ENCODE measurements at places on chromosomes 13 and 19. TPM values are rescaled to one million over a fixed set of nuclear protein-coding genes. Genes with fewer than 3 reads are reported as not detected.

GRCh38 chr19:56690670-56691069, 19.1 kb upstream of the ZNF835 start:
- no peak for DNase-seq

GRCh38 chr19:43425567-43426392, 11.1 kb downstream of the TEX101 start:
- DNase-seq: no peak

The NKPD1 gene
- polyA plus RNA-seq: 0.34 TPM

The TUBGCP3 gene
- 16.3 TPM for polyA plus RNA-seq

DNA sequence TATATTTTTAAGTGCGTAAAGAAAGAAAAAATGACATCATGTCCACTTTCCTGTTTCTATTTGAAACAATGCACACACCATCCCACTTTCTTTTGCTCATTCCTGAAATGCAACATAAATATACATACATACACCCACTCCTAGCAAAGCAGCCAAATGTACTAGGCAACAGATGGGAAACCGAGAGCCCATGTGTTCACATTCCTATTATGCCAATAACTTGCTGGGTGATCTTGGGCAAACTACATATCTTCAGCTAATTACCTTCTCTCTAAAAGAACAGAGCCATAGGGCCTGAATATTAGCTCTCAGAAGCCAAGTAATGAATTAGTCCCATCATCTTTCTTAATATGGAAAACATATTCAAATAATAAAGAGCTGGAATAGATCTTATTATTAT, 610.6 kb upstream of the ATXN8OS start:
- DNase-seq: no peak

The BST2 gene
- polyA plus RNA-seq: 4.6 TPM

- DNase-seq: no peak
These were observed 1.2 kb upstream of the SLC27A1 start for GRCh38 chr19:17469092-17469480.

The ZNF470 gene
- polyA plus RNA-seq: 4.6 TPM

DNA sequence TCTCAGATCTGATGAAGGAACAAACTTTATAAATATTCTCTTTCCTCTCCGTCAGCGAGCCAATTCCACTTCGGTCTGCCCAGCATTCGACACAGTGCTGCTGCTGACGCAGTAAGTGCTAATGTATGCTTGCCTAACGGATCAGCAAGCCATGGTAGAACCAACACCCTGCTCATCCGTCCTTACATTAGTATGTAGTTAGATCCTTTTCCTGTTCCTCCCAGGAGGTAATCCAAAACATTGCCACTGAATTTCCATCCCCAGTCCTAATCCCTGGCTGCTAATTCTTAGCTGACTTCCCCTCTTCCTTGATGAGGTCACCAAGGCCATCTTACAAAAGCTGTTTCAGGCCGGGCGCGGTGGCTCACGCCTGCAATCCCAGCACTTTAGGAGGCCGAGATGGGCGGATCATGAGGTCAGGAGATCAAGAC, 88.0 kb downstream of the STARD13 start:
- DNase-seq: no peak

DNA sequence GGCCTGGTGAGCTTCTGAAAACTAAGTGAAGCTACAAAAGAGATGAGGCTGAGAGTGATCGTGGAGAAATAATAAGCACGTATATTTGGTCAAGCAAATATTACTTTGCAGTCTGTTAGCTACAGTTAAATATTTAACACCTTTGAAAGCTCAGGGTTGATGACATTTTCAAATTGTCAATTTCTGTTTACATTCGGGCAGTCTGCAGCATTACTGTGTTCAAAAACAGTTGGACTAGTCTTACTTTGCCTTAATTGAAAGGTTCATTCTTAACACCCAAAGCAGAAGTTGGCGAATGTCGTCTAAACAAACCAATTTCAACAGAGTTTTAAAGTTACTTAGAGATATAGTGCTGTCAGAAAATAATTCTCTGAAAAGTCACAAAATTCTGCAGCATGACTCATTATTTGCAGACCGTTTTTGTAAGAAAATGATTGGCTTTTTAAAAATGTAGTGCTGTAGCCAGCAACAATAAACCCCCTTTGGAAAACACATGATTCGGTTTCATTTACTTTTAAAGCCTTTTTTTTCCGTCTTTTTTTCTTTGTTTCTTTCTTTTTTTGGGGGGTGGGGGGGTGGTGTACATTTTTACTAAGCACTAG, 549.0 kb downstream of the GPC6 start:
- no peak for DNase-seq

DNA sequence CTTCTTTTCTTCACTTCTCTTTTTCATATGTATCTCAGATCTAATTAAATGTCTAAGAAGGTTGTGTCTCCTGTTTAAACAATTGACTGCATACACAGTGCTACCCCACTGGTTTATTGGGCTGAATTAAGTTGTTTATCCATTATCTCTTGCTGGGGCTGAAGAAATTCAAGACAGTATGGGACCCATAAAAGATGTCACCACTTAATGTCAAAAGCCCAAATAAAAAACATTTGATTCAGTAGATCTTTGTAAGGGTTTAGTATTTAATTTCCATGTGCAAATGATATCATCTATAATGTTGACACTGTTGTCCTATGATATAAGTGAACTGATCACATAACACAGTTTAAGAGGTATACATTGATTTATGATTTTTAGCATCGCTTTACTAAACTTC, 1431.9 kb upstream of the PCDH20 start:
- no peak for DNase-seq

DNA sequence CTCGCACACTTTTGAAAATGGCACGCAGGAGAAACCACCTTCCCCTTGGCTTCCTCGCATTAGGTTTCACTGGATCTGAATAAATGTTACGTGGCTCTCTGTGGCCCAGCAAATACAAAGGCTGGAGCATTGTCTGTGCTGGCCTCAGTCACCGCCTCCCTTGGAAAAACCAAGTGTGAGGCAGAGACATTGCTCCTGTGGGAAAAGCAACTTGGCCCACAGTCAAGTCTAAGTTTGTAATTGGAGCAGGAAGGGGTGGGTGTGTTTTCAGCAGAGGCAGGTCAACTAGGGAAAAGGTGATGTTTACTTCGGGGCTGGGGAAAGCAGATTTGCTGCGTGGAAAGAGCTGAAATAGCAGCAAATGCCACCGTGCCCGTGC, 101.6 kb downstream of the IRS2 start:
- DNase-seq: peak; percentile 46

DNA sequence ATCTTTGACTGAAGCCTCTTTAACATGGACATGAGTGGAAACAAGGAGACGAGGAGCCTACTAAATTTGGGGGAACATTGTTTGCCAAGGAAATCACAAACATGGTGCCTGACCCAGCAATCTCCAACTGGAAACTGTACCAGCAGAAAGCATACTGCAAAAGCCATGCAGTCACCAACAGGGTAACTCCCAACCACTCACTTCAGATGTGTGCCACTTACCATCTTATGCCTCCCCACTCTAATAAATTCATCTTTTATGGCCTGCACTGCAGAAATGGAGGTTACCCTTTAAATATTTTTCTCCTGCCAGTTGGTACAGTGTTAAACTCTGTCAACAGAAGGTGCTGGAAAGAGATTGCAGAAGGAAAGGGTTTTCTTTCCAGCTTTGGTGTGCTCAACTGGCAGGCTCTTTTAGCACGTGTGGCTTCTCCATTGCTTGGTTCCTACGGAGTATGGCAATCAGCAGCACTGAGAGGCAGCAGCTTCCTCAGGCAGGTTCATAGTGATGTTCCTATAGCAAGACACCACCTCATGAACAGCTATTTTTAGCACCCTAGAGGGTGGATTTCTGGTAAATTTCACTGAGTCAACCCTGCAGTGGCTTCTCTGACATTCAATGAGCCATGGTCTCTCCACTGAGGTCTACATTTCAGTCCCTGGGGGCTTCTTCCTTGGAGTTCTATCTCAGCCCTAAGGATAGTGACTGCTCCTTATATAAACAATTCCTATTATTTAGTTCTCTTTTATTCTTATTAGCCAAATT, 21.4 kb downstream of the MIR17HG start:
- DNase-seq: no peak

DNA sequence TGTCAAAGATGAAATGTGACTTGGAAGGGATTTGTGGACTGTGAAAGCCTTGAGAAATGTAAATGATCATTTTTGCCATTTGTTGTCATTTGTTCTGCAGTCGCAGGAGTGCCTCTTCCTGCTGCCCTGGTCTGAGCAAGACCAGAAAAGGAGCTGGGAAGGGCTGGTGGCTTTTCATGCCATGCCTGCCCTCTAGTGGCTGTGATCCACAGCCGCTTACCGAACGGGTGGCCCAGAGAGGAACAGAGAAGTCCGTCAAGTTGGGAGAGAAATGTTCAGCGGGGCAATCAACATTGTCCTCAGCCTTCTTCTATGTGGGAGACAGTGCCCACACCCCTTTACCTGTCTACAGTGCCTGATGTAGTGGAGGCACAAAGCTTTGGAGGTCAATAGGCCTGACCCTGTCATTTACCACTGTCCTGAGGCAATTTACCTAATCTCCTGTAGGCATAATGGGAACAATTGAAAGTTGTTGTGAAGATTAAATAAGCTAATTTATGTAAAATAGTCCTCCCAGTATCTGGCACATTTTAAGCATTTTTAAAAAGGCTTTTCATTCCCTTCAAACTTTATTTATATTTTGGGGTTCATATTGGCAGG, 224.5 kb downstream of the B3GLCT start:
- no peak for DNase-seq

The TMEM255B gene
- 7.2 TPM for polyA plus RNA-seq

The PLVAP gene
- polyA plus RNA-seq: 40.7 TPM

DNA sequence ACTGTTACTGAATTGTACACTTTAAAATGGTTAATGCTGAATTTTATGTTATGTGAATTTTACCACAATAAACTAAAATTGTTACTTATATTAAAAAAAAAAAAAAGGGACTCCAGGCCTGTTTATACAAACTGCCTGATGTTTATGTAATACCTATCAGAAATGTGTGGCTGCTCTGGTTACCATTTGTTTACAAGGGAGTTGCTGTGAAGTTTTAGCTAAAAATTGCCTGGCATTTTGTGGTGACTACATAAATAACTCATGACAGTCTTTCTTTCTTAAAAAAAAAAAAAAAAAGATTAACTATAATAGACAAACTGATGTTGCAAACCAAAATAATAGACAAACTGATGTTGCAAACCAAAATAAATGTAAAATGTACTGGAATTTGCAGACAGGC, 71.8 kb downstream of the CDADC1 start:
- DNase-seq: no peak

DNA sequence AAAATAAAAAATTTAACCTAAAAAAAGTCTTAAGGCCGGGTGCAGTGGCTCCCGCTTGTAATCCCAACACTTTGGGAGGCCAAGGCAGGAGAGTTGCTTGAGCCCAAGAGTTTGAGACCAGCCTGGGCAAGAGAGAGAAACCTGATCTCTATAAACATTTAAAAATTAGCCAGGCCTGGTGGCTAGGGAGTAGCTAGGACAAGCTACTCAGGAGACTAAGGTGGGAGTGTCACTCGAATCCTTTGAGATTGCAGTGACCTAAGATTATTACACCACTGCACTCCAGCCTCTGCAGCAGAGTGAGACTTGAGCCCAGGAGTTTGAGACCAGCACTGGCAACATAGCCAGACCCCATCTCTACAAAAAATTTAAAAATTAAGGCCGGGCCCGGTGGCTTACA, 1.1 kb downstream of the CCDC97 start:
- DNase-seq: no peak

The ZNF549 gene
- 7.5 TPM for polyA plus RNA-seq

DNA sequence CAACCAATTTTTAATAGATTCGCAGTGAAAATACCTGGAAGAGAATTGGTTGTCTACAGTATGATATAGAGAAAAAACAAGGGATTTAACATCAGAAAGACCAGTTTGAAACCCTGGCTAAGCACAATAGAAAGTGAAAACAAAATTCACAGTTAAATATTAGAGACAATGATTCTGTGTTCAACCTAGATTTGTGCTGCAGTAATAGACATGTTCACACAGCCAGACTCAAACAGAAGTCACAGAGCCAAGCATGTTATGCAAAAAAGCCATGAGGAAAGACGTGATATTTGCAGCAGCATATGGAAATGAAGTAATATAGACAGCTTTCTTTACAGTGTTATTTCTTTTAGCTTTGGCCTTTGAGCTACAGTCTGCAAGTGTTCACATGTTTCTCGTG, 48.1 kb downstream of the SCEL start:
- no peak for DNase-seq

GRCh38 chr13:110306960-110307766, at the start of the genes COL4A1 and COL4A2:
TSS of gene COL4A1 (minus strand) at chr13:110307157. CDS start at chr13:110307027, 130 bp downstream.
TSS of gene COL4A2 (plus strand) at chr13:110307284. CDS start at chr13:110307904, 620 bp downstream.
- DNase-seq: no peak

GRCh38 chr13:59659981-59660380, 503.7 kb downstream of the DIAPH3 start:
- DNase-seq: no peak

DNA sequence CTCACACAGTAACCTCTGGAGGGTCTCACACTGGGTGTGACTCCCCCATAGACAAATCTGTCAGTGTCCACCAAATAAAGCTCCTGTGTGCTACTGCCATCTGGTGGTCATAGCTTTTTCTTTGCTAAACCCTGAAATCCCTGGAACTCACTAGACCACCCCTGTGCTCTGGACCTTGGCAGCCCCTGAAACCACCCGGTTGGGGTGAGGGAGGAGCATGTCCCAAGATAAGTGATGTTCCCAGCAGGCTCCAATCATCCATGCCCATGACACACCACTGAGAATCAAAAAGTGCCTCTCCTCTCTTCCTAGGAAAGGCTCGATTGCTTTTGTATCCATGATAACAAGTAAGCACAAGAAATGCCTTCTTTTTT, 6.5 kb upstream of the HSD17B14 start:
- DNase-seq: no peak

GRCh38 chr13:46553886-46554858, 1.2 kb downstream of the LRCH1 start:
- DNase-seq: no peak

- no peak for DNase-seq
These were observed 3.5 kb downstream of the PTGER1 start for GRCh38 chr19:14471436-14472187.

The RXFP2 gene
- polyA plus RNA-seq: 0.05 TPM

DNA sequence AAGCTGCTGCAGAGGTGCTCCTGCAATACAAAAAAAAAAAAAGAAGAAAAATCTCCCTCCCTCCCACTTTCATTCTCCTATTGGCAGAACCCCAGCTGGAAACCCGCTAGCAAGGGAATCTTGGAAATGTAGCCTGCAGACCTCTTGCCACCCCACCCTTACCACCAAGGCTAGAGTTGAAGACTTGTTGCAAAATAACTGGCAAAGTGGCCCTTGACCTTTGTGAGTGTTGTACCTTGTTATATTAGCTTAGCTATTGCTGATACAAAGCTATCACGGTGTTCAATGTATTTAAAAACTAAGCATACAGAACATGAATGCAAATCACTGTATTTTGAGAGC, 57.5 kb upstream of the KCTD4 start:
- DNase-seq: no peak

GRCh38 chr19:6754653-6755463, 12.4 kb downstream of the SH2D3A start:
- no peak for DNase-seq
